ENCODE measurements at places on chromosomes 2 and 18. TPM values are rescaled to one million over a fixed set of nuclear protein-coding genes. Genes with fewer than 3 reads are reported as not detected.
A peak's percentile ranks its signal among the peaks of the same experiment; 100 is the strongest.

C2orf74 gene
- 2.8 TPM for total RNA-seq

MAP4K4 gene
- total RNA-seq = 72.4 TPM

- DNase-seq = peak; percentile 22
These were observed 1.0 kb upstream of the GMPPA start for GRCh38 chr2:219497495-219498279.

- DNase-seq = no peak
These were observed 31.1 kb downstream of the SERTAD2 start for GRCh38 chr2:64622443-64623241.

- no peak for DNase-seq
These were observed 64.9 kb upstream of the WIPF1 start for GRCh38 chr2:174662459-174662858.
